ENCODE measurements at places on chromosomes 5 and 9. TPM values are rescaled to one million over a fixed set of nuclear protein-coding genes. Genes with fewer than 3 reads are reported as not detected.

The TSPAN17 gene
- total RNA-seq, result 51.3 TPM

The SH3RF2 gene
- 2.5 TPM for total RNA-seq

The MCTP1 gene
- 192 TPM for total RNA-seq

The UNC13B gene
- 70.2 TPM for total RNA-seq

The ENC1 gene
- 71.5 TPM for total RNA-seq

GRCh38 chr5:89673019-89673418, 736.5 kb downstream of the CETN3 start:
- no peak for DNase-seq

DNA sequence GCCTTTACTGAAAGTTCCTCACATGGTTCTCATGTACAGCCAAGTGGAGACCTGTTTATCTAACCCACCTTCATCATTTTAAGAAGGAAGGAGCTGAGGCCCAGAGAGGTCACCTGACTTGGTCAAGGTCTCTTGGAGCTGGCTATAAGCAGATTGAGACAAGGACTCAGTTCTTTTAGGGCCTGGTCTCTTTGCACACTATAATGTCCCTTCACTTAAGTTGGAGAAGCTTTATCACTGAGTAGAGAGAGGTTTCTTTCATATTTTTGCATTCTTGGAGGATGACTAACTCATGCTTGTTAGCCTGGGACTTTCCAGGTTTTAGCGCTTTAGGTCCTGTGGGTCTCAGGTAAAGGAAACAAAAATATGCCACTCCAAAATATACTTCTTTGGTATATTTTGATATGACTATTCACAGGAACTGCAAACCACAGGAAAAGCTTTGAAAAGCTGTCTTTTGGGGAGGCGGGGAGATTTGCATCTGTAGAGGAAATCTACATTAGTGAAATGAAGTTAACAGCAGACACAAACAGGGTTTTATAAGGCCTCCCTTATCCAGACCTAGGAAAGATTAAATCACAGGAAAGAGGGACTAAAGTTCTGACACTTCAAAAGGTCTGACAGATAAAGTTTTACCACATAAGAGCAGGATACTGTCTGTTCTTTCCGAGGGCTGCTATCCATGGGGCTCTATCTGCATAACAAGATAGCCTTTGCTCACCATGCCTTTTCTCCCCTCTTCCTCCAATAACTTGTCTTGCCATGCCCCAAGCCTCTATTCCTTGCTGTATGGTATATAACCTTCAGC, 95.8 kb upstream of the ANKRD55 start:
- DNase-seq, result peak; percentile 51

DNA sequence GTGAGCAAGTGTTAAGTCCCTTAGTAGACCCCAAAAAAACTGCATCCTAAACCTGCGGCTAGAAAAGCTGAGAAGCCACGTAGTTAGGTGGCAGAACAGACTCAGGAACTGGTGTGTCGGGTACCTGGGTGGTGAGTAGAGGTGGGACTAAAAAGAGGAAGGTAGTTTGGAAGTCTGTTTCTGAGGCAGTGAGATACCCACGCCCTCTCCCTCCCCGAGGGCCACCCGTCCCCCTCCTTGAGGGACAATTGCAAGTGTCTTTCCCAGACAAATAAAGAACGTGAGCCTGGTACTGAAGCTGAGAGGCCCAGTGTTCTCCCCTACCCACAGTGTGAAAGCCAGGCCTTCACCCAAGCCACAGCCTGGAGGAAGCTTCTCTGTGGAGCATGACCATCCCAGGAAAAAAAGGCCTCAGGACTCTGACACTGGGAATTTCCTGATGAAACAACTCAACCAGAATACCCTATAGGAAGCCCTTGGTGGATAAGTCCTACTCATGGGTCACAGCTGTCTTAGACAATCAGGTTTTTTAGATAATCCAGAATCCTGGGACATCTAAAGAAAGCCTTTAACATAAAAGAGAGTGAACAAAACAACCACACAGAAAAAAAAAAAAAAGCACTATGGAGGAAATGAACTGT, 7.0 kb upstream of the CD74 start:
- no peak for DNase-seq

DNA sequence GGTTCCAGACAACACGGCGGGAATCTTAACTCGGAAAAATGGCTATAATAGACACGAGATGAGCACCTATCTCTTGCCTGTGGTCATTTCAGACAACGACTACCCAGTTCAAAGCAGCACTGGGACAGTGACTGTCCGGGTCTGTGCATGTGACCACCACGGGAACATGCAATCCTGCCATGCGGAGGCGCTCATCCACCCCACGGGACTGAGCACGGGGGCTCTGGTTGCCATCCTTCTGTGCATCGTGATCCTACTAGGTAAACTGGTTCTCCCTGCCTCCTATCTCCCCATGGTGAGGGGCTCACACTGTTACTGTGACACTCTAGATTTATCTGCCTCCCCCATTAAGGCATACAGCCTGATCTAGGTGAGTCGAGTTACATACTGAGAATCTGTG, 124.2 kb downstream of the CDH6 start:
- DNase-seq, result no peak

- no peak for DNase-seq
Measured at GRCh38 chr5:42940853-42941252, 99.3 kb downstream of the ANXA2R start.

- DNase-seq, result no peak
Measured at GRCh38 chr9:78821126-78821822, 524.3 kb downstream of the PSAT1 start.

GRCh38 chr5:10046676-10047075, 203.0 kb downstream of the ATPSCKMT start:
- no peak for DNase-seq

GRCh38 chr5:138391859-138392386, 39.4 kb downstream of the KDM3B start:
- DNase-seq, result no peak

- DNase-seq, result no peak
Measured at GRCh38 chr5:43106290-43106638, 14.4 kb upstream of the ZNF131 start.

DNA sequence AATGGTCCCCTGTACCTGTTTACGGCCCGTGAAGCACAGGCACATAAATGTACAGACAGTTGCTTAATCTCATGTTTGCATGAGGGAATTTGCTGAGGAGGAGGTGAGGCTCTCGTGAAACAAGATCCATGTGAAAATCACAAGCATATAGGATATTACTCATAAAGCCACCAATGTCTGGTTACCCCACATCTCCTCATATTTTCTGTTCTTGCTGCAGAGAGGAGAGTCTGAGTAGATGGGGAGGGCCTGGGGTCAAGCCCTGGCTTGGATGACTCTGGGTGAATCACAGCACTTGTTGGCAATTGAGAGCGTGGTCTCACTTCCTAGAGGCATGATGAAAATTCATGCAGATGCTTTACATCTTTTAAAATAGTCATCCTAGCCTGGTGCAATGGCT, 975 bp downstream of the AGXT2 start:
- DNase-seq, result no peak

DNA sequence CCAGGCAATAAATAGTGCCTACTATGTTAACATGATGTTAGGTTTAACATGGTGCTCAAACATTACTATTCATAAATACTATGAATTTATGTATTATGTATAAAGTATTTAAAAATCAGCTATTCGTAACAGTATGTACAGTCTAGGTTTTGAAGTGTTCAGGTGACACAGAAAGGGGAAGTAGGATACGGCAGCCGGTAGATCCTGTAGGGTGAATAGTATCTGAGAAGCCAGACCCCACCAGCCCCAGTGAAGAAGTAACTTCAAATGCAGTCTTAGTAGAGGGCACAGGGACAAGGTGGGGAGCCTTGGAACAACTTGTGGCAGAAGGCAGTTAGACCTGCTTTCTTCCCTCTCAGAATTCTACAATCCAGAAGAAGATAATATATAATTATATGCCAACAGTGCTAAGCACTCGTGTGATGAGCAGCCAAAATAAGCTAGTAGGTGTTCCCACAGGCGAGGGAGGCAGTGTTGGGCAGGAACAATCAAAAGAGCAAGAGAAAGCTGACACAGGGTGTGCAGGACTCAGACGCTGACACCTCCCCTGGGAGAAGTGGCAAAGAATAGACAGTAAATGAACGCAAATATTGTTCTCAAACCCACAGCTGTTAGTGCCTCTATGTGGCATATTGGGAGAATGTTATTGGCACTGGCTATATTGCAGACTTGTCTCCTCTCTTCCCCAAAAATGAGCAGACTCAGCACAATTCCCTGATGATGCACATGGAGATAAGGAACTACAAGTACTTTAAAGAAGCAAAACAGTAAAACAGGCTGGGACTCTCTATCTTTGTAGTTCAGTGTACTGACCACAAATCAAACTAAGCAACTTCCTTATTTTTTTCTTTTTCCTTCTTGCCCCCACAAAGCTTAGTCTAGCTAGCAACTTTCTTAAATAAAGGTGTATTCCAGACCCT, 4.6 kb downstream of the ZNF367 start:
- DNase-seq, result no peak

DNA sequence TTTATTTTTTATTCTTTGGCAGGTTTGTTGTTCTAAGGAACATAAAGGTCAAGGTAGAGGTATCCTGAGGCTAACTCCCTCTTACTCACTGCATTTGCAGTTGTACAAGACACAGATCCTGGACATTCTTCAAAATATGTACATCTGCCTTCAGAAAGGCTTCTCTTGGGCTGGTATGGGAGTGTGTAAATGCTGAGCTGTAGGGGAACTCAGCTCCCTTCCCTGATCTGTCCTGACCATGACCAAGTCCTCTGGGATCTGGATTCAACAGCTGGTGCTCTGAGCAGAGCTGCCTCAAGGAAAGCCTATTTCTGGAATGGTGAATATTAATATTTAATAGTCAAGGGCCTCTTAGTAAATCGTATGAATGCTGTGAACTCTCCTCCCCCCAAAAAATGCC, 117.4 kb downstream of the PRKACG start:
- DNase-seq, result no peak

- no peak for DNase-seq
Measured at GRCh38 chr5:113025596-113025995, 49.0 kb downstream of the DCP2 start.

GRCh38 chr9:126704157-126704891, 90.6 kb downstream of the LMX1B start:
- DNase-seq, result no peak

DNA sequence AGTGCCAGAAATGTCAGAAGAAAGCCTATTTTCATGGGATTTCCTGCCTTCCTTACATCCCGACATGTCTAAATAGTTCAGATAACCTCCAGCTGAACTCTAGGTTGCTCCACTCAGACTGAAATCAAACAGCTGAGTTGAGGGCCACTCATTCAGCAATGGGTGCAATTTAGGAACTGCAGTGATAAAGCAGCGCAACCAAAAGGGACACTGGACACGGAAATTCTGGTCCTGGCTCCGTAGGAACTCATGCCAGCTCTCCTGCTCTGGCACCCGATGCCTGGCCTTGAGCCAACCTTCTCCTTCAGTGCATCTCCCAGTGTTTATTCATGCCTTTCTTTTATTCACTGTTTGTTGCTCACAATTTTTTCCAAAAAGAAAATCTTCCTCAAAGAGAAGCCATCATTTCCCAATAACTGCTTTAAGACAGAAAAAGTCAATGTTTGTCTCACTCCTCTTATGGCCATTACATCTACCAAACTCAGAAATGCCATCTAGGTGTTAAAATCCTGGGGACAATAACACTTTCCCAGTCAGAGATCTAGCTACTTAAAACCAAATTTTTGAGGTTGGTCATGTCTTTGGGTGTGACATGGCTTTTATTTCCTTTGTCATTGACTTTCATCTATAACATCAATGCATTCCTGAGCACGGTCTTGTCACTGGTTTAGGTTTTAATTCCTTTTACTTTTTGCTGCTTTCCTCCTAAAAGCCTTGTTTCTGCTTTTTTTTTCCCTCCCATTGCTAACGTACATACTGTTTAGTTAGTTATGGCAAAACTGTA, 126.9 kb downstream of the PDE4D start:
- DNase-seq, result no peak

- no peak for DNase-seq
Measured at GRCh38 chr5:89668821-89669220, 740.7 kb downstream of the CETN3 start.

GRCh38 chr9:33637881-33638280, 113.8 kb downstream of the ANKRD18B start:
- no peak for DNase-seq

DNA sequence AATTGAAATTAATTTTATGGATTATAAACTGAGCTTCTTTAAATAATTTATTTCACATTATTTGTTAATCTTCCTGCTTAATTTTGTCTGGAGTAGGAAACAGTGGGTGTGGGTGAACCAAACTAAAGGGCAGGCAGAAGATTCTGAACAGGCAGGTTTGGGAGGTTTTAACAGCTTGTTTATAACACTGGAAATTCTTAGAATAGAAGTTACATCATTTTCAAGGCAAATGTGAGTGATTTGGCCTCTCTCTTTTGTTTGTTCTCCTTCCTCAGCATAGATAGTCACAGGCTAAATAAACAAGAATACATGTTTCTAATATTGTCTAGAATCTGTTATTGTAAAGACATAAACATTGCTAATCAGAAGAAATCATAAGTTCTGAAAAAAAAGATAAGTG, 970.9 kb upstream of the NUDT12 start:
- no peak for DNase-seq

- DNase-seq, result no peak
Measured at GRCh38 chr9:87836951-87837705, 45.5 kb upstream of the SPATA31E1 start.

DNA sequence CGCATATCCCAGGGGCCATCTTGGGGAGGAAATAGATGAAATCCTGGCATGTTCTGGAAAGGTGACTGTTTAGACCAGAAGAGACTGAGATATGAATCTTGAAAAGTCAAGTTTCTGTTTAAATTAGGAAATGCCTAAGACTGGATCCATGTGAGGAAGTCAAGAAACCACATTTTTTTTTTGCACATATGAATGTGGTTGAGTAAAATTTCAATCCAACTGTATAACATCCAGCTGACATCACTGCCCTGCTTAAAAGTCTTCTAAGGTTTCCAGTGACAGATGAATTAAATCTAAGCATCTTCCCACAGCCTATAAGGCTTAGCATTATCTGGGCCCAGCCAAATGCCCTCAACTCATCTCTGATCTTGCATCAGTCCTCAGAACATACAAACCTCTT, 47.7 kb upstream of the TCERG1 start:
- DNase-seq, result no peak

GRCh38 chr5:167057665-167058064, 1233.8 kb upstream of the WWC1 start:
- DNase-seq, result no peak

DNA sequence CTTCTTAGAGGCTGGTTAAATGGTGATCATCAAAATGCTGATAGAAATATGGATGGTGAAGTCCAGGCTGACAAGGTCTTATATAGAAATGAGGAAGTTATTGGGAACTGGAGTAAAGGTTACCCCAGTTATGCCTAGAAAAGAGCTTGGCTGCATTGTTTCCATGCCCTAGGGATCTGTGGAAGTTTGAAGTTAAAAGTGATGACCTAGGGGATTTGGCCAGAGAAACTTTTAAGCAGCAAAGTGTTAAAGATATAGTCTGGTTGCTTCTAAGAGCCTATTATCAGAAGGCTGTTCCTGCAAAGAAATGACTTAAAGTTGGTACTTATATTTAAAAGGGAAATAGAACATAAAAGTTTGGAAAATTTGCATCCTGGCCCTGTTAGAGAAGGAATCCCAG, 200.3 kb downstream of the ICE1 start:
- DNase-seq, result no peak
